ENCODE measurements at places on chromosomes 13 and 19. TPM values are rescaled to one million over a fixed set of nuclear protein-coding genes. Genes with fewer than 3 reads are reported as not detected.

- DNase-seq, result peak; percentile 50
Observed at GRCh38 chr19:46919324-46919723, 58.5 kb downstream of the ARHGAP35 start.

- no peak for DNase-seq
Observed at GRCh38 chr19:46729696-46730095, 12.8 kb upstream of the PRKD2 start.

- peak; percentile 78 for DNase-seq
Observed at GRCh38 chr19:47176071-47176626, 45.5 kb downstream of the SAE1 start.

DNA sequence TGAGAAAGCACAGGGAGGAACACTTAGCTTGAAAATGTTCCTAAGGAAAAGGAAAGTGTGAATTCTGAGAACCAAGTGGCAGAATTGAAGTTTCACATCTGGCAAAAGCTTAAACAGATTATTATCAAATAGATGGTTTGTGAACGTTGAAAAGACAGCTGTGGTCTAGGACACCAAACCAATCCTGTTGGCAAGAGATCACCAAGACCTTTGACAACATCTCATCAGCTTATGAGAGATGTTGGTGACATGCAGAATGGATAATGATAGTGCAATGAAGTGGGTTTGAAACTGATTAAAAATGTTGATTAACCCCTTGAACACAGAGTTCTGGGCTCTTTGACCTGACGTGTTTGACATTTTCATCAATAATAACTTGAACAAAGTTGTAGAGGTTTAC, 74.6 kb upstream of the GPR183 start:
- DNase-seq, result no peak

DNA sequence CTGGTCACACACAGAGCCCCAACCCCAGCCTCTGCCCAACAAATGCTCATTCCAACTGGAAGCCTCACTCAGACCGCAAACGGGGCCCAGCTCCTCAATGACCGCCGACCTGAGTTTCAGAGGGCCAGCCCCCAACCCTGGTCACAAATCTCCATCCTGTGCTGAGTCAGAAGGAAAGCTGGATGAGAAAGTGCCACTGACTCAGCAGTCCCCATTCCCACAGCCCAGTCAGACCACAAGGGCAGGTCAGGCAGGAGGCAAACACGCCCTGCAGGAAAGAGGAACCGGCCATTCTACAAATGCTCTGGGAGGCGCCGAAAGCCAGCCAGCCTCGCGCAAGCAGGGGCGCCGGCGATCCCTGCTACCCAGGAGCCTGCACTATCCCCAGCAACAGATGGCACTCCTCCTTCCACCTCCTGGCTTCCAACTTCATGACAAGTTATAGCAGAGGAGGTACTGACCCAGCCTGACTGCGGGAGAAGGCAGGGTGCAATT, 14.1 kb upstream of the PRKD2 start:
- peak; percentile 98 for DNase-seq

GRCh38 chr13:34435338-34435737, 506.7 kb upstream of the NBEA start:
- peak; percentile 74 for DNase-seq

RPS15 gene
- 369 TPM for total RNA-seq
